ENCODE measurements at places on chromosomes 16 and 17. TPM values are rescaled to one million over a fixed set of nuclear protein-coding genes. Genes with fewer than 3 reads are reported as not detected.

The EFNB3 gene
- not detected for total RNA-seq

The LLGL1 gene
- 21.6 TPM for total RNA-seq

The GAS2L2 gene
- total RNA-seq: not detected

The ALOX12B gene
- not detected for total RNA-seq

The ABCA10 gene
- total RNA-seq: 0.64 TPM

The FKBP10 gene
- total RNA-seq: 0.36 TPM

The FAM171A2 gene
- 0.16 TPM for total RNA-seq

Data from T-helper 2 cell treated with Interferon-gamma antibody and Interleukin-4, amounts not matched to agents 100 ng/mL and 5 ng/mL, for 36 hours (primary cell).